ENCODE measurements at places on chromosomes 6 and 20.
A peak's percentile ranks its signal among the peaks of the same experiment; 100 is the strongest.

GRCh38 chr20:53227523-53227922 lies 255.4 kb downstream of the TSHZ2 start:
- DNase-seq, result no peak
- H3K27ac ChIP-seq, result no peak overlapping the region
- H3K4me3 ChIP-seq, result no peak overlapping the region
- H3K27me3 ChIP-seq, result no peaks in the 10 kb centered on the region
- no peaks in the 10 kb centered on the region for H3K36me3 ChIP-seq
- H3K4me1 ChIP-seq, result no peaks in the 10 kb centered on the region

GRCh38 chr20:37201827-37202162 lies 22.4 kb upstream of the MROH8 start:
- H3K4me1 ChIP-seq, result peaks cover 14% of the 10 kb centered on the region
- peak overlapping the region; percentile 62 for H3K27ac ChIP-seq
- no peaks in the 10 kb centered on the region for H3K27me3 ChIP-seq
- H3K4me3 ChIP-seq, result no peak overlapping the region
- H3K36me3 ChIP-seq, result peaks cover 12% of the 10 kb centered on the region

- H3K27me3 ChIP-seq, result no peaks in the 10 kb centered on the region
- no peaks in the 10 kb centered on the region for H3K36me3 ChIP-seq
- no peaks in the 10 kb centered on the region for H3K4me1 ChIP-seq
Measured at GRCh38 chr6:162363757-162364156, 363.8 kb downstream of the PRKN start.

GRCh38 chr6:80547827-80548226 lies 441.4 kb downstream of the BCKDHB start:
- peaks cover 5% of the 10 kb centered on the region for H3K4me1 ChIP-seq
- H3K27me3 ChIP-seq, result no peaks in the 10 kb centered on the region
- no peaks in the 10 kb centered on the region for H3K36me3 ChIP-seq
- no peak overlapping the region for H3K4me3 ChIP-seq
- no peak overlapping the region for H3K27ac ChIP-seq

DNA sequence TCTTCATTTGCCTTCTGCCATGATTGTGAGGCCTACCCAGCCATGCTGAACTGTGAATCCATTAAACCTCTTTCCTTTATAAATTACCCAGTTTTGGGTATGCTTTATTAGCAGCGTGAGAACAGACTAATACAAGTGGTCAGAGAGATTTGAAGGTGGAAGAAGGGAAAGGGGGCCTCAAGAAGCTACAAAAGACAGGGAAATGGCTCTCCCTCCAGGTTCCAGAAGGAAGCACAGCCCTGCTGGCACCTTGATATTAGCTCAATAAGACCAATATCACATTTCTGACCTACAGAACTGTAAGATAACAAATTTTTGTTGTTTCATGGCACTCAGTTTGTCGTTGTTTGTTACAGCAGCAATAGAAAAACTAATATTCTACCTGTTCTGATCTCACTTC lies 536.5 kb upstream of the MARCKS start:
- H3K4me1 ChIP-seq, result no peaks in the 10 kb centered on the region
- no peak for DNase-seq
- no peak overlapping the region for H3K4me3 ChIP-seq
- no peaks in the 10 kb centered on the region for H3K27me3 ChIP-seq
- H3K36me3 ChIP-seq, result no peaks in the 10 kb centered on the region

All from sigmoid colon (tissue), 7 donors.